ENCODE measurements at places on chromosomes 4 and X.

GRCh38 chr4:38911257-38911656, 43.7 kb downstream of the FAM114A1 start:
- no peak for DNase-seq

- DNase-seq = no peak
Measured at GRCh38 chr4:169274033-169274432, 3.3 kb upstream of the SH3RF1 start.

GRCh38 chr4:3485886-3486540, 22.9 kb downstream of the DOK7 start:
- no peak for DNase-seq

- DNase-seq = no peak
Measured at GRCh38 chr4:147740176-147740575, 8.3 kb downstream of the ARHGAP10 start.

DNA sequence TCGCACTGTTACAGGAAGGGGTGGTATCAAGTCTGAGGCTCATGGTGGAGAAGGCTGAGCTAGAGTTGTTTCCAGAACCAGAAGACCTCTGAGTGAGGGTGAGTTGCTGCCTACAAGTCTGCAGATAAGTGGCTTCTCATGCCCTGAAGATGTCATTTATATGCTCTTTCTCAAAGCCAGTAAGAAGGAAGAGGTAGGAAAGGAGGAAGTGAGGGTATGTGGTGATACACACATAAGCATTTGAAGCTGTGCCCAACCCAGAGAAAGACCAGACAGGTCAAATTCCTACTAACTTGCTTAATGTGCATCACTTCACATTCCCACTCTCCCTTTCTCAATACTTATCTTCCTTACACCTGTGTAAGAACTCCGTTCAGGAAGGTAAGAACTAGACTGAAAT, at the start of gene PPBP:
Gene PPBP (minus strand): TSS at position 130 of the 400 bp plus-strand sequence. CDS start 87 bp downstream, at position 43.
- DNase-seq = no peak

DNA sequence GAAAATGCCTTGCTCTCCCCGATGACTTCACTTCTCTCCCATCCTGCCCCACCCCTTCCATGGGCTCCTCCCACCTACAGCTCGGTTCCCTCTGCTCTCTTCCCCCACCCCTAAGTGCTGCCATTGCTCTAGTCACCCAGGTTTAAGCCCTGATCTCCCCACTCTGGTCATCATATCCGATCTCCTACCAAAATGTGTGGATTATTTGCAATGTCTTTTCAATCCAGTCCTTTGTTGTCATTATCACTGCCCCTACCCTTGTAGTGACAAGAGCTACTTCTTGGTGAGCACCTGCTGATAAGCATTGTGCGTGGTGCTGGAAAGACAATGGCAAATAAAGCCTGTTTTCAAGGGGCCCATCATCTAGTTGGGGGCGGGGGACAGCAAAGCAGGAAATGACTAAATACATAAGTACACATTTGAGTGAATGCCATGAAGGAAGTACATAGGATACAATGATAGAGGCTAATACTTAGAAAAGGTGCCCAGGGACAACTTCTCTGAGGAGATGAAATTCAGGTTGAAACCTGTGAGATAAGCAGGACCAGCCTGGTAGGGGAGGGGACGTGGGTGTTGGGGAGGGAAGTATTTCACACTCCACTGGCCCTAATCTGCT, 63.8 kb downstream of the DLG3 start:
- DNase-seq = peak; percentile 31

- DNase-seq = no peak
Measured at GRCh38 chr4:156946516-156947424, 24.8 kb downstream of the PDGFC start.

GRCh38 chr4:6119507-6120020, 80.8 kb downstream of the JAKMIP1 start:
- no peak for DNase-seq

GRCh38 chr4:1460967-1461868, 55.0 kb upstream of the NKX1-1 start:
- DNase-seq = no peak
